ENCODE measurements at places on chromosomes 2 and 18.

DNA sequence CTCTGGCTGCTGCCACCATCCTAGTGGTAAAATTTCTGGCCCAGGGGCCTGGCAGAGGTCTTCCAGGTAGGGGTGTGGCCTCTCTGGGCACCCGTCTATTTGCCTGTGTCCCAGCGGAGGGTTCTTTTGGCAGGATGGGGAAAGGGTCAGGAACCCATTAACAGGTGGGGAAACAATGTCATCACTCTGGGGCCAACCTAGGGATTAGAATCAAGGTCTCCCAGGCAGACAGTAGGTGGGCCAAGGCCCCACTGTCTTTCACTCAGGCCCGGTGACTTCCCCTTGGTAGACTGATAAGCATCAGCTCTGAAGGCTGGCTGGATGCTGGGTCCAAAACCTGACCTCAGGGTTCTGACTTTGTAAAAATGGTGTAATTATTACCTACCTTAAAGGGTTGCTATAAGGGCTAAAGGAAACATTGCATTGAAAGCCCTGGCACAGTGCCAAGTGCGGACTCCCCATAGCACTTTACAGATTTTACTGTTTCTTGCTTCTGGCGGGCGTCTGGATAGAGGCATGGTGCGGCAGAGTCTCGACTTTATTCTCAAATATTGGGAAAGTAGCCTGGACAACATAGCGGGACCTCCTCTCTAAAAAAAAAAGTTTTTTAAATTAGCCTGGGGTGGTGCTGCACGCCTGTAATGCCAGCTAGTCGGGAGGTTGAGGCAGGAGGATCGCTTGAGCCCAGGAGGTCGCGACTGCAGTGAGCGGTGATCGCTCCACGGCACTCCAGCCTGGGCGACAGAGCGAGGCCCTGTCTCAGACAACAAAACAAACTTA is 2.2 kb downstream of the LBX2 start:
- no peak for DNase-seq

GRCh38 chr2:239801404-239802184 is 223.5 kb downstream of the NDUFA10 start:
- DNase-seq, result no peak

- DNase-seq, result no peak
These were observed 107.4 kb downstream of the CLIP4 start for GRCh38 chr2:29222381-29223179.

GRCh38 chr2:95323347-95324155 is 26.4 kb downstream of the KCNIP3 start:
- no peak for DNase-seq

DNA sequence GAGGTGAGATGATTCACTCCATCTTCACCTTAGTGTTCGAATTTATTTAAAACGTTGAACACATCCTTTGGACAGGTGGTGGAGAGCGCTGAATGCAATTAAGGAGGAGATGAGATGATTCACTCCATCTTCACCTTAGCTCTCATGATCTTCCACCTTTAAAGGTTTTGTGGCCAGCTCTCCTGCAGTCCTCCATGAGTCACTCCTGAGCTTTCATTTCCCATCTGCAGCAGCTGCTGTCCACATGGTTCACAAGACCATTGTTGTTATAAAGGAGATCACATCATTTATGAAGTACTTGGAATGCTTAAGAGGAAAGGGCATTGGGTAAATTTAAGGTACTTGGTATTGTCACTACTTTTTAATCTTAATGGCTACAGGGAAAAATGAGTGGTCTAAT is 298.5 kb downstream of the PAX3 start:
- peak; percentile 96 for DNase-seq

DNA sequence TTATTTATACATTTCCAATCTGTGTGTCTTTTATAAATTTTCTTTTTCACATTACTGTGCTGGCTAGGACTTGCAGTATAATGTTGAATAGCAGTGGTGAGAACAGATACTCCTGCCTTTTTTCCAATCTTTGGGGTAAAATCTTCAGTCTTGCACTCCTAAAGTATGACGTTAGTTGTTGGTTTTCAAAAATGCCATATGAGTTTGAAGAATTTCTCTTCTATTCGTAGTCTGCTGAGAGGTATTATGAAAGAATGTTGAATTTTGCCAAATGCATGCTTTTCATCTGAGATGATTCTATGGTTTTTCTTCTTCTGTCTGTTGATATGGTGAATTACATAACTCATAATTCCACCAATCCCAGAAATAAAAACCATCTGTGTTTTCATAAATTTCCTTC is 335.3 kb upstream of the CHST9 start:
- no peak for DNase-seq

DNA sequence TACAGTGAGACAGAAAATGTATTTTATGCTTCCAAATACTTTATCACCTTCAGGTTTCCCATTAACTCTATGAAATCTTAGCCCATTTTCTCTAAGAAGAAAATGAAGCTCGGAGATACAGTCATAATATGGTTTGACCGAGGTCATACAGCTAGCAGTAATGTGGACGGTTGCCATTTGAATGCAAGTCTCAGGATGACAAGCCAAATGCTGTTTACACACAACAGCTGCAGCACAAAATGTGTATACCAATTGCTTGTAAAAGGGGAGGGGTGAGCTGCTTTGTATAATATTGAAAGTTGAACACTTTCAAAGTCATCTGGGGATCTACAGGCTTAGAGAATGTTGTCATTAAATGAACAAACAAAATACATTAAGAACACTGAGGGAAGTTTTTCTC is 93.8 kb upstream of the FSIP2 start:
- no peak for DNase-seq

- peak; percentile 67 for DNase-seq
These were observed 28.6 kb upstream of the POU3F3 start for GRCh38 chr2:104825124-104825865.

- no peak for DNase-seq
These were observed 55.1 kb downstream of the AAK1 start for GRCh38 chr2:69588403-69588802.

- no peak for DNase-seq
These were observed 313.2 kb upstream of the ETAA1 start for GRCh38 chr2:67083951-67084350.

- peak; percentile 83 for DNase-seq
These were observed 56.3 kb downstream of the GLI2 start for GRCh38 chr2:120791962-120792297.

DNA sequence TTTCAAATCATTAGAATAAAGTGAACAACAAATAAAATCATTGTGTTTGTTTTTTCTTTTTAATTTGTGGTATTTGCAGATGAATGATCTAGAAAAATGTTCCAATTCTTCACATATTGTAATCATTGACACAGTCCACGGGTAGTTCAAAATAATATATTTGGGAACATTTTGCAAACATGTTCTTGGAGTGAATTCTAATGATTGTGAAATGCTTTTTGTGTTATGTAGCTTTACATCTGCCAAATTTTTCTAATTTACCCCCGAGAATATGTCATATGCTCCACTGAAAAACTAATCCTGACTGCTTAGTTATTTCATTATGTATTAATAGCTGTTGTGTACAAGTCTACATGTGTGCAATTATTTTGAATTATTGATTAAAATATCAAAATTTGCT is 1468.4 kb upstream of the NXPH2 start:
- no peak for DNase-seq

DNA sequence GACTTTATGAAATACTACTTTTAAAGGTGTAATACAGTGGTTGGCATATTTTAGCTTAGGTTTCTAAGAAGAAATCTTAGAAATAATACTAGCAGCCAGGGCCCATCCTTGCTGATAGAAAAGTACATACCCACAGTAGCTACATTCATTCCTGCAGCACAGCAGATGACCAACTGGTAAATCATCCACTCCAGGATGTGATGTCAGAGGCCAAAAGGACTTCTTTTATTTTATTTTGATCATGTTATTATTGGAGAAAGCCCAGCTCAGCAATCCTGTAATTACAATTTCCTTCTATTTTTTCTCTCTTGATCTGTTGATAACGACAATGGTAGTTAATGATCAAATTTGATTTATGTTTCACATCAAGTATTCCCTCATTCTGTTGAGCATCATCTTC is 18.0 kb upstream of the TTN start:
- DNase-seq, result peak; percentile 9

- no peak for DNase-seq
These were observed 15.9 kb downstream of the ABCG8 start for GRCh38 chr2:43854671-43855070.

- DNase-seq, result no peak
These were observed 14.4 kb downstream of the IL36B start for GRCh38 chr2:113038291-113038690.

- DNase-seq, result no peak
These were observed 106.7 kb downstream of the METTL8 start for GRCh38 chr2:171327043-171327496.

DNA sequence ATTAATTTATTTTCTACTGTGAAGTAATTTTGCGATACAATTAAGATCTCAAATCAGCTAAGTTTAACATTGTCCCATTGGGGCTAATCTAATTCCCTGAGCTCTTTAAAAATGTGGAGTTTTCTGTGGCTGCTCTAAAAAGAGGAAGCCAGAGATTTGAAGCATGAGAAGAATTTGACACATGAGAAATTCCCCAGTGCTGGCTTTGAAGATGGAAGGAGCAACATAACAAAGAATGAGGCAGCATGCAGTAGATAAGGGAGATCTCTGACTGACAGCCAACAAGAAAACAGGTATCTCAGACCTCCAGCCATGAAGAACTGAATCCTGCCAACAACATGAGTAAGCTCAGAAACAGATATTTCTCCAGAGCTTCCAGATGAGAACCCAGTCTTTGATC is 308.4 kb downstream of the ZNF804A start:
- no peak for DNase-seq

DNA sequence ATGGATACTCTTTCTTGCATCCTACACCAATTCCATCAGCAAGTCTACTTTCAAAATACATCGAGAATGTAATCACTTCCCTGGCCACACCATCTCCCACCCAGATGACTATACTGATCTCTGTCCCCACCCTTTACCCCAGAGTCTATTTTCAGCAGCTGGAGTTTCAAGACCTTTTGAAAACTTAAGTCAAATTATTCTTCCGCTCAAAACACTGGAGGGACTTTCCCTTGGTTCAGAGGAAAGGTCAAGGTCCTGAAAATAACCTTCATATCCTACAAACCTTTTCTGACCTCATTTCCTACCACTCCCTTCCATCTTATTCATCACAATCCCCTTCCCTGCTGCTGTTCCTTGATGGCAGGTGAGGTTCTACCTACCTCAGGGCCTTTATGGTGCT is 58.8 kb upstream of the LYPD6 start:
- no peak for DNase-seq

DNA sequence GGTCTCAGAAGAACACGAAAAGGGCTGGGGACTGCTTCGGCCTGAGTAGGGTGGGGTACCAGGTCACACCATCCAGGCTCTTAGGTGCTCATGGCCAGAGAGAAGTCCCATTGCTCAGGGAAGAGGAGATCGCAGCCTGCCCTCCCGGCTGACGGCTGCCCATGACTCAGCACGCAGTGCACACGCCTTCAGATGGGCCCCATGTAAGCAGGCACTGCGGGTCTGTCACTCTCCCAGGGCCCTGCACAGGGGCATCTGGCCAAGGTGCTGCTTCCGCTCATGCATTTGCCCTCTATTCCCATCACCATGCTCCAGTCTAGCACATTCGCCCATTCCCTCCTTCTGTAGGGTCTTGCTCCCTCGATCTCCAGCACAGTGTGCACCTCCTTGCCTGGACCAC is 34.7 kb downstream of the SFXN5 start:
- DNase-seq, result no peak

DNA sequence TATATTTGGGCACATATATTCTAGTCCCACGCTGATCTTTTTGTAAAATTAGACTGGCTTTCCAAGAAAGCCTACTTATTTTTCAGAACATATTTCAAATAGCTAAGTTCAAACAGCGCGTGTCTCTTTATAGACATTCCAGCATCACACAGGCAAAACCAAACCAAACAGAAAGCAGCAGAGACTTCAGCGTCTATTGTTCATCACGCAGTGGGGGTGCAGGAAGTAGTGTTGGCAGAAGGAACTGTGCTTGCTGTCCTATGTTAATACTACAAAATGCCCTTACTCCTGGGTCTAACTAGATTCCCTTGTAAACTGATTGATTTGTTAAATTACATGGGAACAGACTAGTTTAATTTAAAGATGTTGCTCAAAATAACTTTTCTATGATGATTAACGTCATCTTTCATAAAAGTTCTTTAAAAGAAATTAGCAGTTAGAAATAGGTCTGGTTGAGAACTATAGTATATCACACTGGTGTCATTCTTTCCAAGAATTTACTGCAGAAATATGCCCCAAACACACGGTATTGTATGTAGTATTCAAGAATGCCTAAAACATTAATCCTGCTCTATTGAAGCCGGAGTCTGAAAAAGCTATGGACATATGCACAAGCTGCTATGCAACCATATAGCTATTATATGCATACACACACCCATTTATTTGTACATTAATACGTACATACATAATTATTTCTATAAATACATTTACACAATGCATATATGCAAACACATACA is 436.3 kb downstream of the CBLN2 start:
- no peak for DNase-seq

Measured in kidney epithelial cell (primary cell).